Left renal pelvis (tissue), 4 donors: ENCODE measurements at places on chromosomes 3 and 15. TPM values are rescaled to one million over a fixed set of nuclear protein-coding genes. Genes with fewer than 3 reads are reported as not detected.

Gene TMEM40
- polyA plus RNA-seq, result 1.8 TPM

GRCh38 chr15:89362203-89363101, 27.8 kb upstream of the POLG start:
- DNase-seq, result no peak

- DNase-seq, result no peak
These were observed 175.2 kb downstream of the ARPP21 start for GRCh38 chr3:35814531-35814930.

DNA sequence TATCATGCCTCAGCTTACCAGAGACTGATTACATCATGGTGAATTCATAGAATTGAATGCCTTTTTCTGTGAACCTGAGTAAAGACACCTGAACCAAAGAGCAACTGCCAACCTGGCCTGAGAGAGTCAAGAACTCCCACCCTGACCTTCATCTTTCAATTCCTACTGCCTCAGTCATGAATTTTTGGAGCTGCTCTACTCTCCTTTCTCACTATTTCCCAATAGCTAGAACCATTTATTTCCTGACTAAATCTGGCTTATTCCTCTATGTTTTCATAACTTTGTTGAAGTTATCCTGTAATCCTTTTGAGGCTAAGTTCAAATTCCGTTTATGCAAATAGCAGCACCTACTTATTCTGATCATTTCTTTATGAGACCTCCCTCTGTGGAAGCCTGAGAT, 712.4 kb upstream of the UBE2E2 start:
- no peak for DNase-seq

DNA sequence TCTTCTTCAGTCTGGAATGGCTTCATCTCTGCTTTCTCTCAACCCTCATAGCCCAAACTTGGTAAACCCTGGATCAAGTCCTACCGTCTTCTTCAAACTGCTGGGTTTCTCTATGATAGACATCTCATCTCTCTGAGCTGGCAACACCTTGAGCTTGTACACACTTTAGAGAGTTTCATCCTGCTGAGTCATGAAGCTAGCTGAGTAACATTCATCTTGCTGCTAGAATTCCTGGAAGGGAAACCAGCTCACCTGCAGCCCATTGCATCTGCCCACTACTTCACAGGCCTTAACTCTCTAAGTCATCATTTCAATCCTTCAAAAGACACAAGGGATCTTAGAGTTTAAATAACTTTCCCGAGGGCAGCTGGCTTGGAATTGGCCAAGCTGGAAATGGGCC, 175.5 kb upstream of the RORA start:
- DNase-seq, result no peak

DNA sequence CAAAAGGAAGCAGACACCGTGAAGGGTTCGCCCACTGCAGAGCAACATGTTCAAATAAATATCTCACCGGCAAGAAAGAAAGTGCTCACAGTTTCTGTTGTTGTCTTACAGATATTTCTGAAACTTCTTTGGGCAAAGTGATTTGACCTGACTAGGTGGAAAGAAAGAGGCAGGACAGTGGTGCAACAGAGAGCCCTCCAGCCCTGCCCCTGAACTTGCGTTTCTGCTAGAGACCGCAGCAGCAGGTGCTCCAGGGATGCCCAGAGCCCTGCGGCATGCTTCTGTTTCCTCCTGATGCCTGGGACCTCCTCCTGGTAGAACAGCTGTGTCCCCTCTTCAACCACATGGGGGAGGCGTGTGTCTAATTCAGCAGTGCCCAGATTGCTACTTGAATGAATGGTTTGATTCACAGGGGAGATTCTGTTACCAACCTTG, 123.4 kb downstream of the ATP10A start:
- DNase-seq, result peak; percentile 20

Gene SKOR1
- 0.42 TPM for polyA plus RNA-seq

Gene CAPN3
- polyA plus RNA-seq, result 7.5 TPM

Gene TRAIP
- 11.5 TPM for polyA plus RNA-seq

Gene LRRFIP2
- polyA plus RNA-seq, result 47.6 TPM

Gene DAZL
- not detected for polyA plus RNA-seq

GRCh38 chr3:48538451-48538850, 18.2 kb downstream of the PFKFB4 start:
- no peak for DNase-seq

Gene TFRC
- 48.7 TPM for polyA plus RNA-seq

DNA sequence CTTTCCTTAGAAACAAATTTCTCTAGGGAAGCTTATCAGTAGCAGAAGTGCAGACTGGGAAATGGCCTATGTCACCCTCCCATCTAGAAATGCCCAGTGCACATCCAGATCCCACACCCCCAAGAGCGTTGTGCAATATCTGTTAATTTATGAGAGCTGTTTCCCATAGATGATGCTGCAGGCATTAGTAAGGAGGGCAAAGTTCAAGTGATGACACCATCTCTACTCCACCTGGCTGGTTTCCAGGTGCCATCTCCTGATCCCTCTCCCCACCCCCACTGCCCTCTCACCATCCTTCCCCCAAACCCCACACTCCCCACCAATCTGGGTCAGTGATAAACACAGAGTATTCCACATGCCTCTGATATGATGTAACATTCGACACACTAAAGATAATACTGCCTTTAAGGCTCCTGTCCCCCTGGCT, 39.4 kb downstream of the AGTR1 start:
- DNase-seq, result no peak

DNA sequence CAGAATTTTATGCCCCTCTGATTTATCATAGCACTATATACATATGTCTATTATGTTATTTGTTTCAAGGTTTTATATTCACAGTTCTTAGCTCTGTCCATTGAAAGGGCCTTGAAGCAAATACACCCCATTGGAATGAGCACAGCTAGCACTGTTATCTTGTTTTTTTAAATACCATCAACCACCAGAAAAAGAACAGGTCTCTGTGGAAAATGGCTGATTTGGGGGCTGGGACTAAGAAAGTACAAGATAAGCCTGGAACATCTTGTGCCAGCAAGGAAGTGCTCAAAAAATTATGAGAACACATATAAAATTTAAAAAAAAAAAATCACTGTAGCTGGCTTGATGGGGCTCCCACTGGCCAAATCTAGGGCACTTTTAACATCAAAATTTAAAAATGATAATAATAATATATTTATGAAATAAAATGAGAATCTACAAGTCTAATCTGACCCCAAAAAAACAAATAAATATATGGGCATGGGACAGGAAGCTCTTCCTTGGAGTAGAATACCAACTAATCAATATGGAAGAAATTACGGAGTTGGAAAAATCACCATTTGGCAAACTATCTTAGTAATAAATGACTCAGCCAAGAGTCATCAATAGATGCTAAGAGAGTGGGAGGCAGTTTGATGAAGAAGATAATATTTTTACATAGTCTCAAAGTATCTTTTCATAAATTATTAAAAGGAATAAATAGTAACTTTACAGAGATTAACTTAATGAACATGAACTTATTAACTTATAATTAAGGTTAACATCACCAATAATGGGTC, 20.5 kb downstream of the IFT80 start:
- DNase-seq, result no peak

DNA sequence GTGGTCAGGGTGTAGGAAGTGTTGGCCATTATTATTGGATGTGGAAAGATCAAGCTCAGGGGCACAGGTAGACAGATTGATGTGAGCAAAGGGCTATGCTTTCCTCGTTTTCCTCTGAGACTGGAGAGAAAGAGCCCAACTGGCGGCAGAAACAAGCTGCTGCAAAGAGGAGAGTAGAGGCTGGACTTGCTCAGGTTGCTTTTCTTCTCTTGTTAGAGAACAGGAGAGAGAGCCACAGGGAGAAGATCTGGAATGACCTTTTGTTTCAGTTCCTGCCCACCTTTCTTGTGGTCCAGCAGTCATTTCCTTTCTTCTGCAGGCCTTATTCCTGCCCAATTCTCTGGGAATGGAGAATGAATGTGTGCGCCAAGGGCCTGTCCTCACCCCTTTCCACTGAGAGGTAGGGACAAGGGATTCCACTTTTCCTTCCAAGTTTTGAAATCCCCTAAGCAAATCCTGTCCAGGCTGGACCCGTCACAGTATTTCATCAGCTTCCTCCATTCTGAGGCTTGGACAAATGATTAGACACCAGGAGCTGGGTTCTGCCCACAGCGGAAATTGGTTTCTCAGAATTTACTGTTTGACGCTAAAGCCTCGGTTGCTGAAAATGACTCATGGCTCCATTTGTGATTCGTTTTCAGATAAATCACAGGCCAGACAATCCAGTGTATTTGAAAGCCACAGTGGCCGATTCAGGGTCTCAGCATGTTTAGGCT, 16.1 kb downstream of the ZNF80 start:
- no peak for DNase-seq

GRCh38 chr3:129897026-129897425, 3.5 kb upstream of the TMCC1 start:
- no peak for DNase-seq

- no peak for DNase-seq
These were observed 161.9 kb upstream of the RGMA start for GRCh38 chr15:93250950-93251349.
